ENCODE measurements at places on chromosomes 6 and 20. TPM values are rescaled to one million over a fixed set of nuclear protein-coding genes. Genes with fewer than 3 reads are reported as not detected.

PREX1 gene
- 30.7 TPM for total RNA-seq

GLP1R gene
- total RNA-seq, result not detected

GRCh38 chr6:11042025-11042749 is 1.9 kb downstream of the ELOVL2 start:
- DNase-seq, result no peak

HDGFL1 gene
- not detected for total RNA-seq

DEFB110 gene
- not detected for total RNA-seq

BPIFB4 gene
- not detected for total RNA-seq

DNA sequence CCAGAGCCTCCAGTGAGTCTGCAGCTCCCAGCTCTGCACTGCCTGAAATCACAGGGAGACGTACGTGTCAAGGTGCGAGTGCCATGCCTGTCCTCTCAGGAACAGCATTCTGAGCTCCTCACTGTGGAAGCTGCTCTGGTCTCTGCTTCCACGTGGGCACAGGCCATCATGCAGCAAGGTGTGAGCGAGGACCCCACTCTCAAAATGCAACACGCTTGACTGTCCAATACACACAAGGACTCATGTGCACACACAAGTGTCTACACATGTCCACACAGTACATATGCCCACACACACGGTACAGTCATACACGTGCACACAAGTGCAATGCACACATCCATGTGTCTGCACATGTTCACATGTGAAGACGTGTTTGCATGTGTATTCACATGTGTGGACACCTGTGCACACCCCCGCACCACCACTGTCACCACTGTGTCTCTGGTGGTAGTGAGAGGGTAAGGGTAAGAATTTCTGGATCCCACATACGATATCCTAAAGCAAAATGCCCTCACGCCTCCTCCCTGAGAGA is 260.5 kb downstream of the DLL1 start:
- no peak for DNase-seq

RRAGD gene
- 0.76 TPM for total RNA-seq

DNA sequence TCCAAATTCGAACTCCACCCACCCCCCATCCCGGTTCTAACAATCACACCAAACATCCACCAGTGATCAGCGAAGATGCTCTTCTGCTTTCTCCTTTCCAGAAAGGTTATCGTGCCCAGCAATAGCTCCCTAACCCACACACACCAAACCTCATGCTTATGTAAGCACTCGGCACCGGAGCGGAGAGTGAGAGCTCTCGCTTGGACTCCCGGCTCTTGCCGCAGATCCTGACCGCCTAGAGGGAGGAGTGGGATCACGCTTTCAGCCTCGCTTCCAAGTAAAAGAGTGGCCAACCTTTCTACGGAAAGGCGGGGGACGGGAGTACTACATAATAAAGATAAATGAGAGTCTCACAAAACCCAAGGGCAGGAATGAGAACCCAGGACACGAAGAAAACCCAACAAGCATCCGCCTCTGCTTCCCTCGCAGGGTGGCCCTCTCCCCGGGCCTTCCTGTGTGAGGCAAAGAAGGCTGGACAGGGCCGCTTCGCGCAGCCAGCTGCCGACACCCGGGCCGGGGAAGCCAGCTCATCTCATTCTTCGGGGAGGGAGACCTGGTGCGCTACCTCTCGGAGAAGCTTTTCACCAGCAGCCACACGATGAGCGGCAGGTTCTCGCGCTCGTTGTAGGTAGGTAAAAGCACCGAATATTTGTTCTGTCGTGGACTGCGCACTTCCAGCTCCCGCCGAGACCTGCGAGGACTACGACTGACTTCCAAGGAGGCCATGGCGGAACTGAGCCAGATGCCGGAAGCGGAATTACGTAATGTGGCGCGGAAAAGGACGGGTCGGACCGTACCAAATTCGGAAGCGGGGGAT is at the start of gene DPM1:
Gene DPM1 (minus strand): TSS at position 735 of the 817 bp plus-strand sequence. CDS start 9 bp downstream, at position 726.
- DNase-seq, result peak; percentile 94

TMEM74B gene
- total RNA-seq, result 0.26 TPM

- DNase-seq, result no peak
Observed at GRCh38 chr6:34281702-34282334, 33.0 kb upstream of the SMIM29 start.

GRCh38 chr6:2921520-2922115 is 18.5 kb upstream of the SERPINB9 start:
- DNase-seq, result no peak

DNA sequence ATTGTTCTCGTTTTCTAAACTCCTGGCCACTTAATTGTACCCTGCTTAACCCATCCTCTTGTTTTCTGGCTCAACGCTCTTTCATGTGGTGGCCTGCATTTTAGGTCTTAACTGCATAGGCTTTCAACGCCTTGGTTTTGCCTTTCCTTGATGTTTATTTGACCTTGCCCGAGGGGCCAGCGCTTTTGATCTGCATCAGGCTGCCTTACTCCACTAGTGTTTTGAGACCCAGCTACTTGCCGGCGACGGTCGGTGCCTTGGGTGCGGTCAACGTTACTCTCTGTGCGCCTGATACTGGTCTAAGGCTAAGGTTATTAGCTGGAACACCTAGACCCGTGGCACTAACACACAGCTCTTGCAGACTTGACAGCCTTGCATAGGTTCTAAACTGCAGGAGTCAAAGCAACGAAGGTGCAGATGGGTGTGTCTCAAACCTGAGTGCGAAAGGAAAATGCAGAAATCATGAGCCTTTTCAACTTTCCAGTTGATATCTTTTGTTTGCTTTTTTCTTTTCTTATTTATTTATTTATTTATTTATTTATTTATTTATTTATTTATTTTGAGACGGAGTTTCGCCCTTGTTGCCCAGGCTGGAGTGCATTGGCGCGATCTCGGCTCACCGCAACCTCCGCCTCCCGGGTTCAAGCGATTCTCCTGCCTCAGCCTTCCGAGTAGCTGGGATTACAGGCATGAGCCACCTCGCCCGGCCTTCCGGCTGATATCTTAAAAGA is 138.8 kb downstream of the HFE start:
- no peak for DNase-seq

DNA sequence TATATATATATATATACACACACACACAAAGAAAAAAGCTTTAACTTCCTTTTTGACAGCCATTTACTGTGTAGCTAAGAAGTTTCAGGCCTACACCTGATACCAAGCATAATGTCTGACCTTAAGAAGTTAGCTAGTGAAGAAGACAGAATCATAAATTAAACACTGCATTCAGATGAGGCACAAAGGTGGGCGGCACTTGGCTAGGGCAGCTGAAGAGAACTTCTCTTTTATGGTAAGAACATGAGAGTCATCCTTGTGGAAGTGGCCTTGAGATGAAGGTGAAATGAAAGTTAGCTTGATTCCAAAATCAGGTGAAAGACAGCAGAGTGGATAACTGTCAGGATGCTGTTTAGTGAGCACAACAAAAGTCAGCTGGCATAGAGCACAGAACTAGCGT is 46.5 kb downstream of the HTR1B start:
- no peak for DNase-seq

PAX1 gene
- not detected for total RNA-seq

ZNF133 gene
- 10.9 TPM for total RNA-seq

GRCh38 chr6:2988094-2988425 is 11.6 kb upstream of the NQO2 start:
- no peak for DNase-seq

GRCh38 chr6:31861150-31861549 is 1.5 kb downstream of the NEU1 start:
- no peak for DNase-seq

KCNQ2 gene
- total RNA-seq, result not detected

ZNF334 gene
- total RNA-seq, result 0.76 TPM

DNA sequence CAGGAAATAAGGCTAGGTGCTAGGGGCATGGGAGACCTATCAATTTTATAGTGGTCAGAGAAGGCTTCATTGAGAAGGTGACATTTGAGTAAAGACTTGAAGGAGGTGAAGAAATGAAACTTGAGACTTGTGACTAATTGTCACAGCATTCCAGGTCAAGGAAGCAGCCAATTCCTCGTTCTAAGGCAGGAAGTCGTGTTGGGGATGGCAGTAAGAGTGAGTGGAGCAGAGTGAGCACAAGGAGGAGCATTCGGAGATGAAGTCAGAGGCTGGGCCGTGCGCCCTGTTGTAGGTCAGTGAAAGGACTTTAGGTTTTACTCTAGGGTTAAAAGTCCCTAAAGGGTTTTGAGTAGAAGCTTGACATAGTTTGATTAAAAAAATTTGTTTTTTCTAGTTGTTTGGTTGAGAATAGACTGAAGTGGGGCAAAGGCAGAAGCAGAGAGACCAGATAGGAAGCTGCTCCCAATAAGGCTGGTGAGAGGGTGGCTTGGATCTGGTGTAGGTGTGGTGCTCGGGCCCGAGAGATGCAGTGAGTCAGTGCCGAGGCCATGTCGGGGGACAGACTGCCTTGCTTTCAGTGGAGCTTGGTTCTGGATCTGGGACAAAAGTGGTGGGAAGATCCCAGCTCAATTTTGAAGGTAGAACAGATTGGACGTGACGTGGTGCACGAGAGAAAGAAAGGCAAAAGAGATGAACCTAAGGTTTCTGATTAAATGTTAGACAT is 2.6 kb upstream of the RSPH3 start:
- DNase-seq, result no peak

- no peak for DNase-seq
Observed at GRCh38 chr20:49526568-49526967, 41.4 kb downstream of the PTGIS start.

GRCh38 chr20:39534846-39535245 is 572.7 kb downstream of the DHX35 start:
- DNase-seq, result no peak

DNA sequence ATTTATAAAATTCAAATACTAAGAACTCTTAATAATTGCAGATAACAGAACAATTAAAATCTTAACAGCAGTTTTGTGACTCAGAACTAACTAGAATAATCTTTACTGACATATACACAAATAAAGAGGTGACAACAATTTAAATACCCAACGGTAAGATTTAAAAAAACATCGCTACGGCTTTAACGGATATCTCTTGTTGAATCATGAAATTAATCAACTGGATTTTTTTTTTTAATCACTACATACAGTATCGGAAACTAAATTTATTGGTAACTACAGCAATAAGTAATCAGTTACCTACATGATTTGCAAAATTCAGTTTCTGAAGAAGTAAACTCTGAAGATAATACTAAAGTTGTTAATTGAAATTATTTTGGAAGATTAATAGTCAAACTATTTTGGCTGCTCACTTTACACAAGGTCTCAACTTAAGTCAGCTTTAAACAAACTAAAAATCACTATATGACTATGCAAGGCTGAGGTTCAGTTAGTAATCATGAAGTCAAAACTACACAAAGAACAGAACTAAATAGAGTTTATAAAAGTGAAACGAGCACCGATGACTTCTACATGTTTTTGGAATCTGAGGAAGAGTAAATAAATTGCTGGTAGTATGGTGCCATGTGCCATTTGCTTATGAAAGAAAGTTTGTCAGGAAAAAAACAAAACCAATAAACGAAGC is 128.8 kb downstream of the HUS1B start:
- DNase-seq, result no peak

DNA sequence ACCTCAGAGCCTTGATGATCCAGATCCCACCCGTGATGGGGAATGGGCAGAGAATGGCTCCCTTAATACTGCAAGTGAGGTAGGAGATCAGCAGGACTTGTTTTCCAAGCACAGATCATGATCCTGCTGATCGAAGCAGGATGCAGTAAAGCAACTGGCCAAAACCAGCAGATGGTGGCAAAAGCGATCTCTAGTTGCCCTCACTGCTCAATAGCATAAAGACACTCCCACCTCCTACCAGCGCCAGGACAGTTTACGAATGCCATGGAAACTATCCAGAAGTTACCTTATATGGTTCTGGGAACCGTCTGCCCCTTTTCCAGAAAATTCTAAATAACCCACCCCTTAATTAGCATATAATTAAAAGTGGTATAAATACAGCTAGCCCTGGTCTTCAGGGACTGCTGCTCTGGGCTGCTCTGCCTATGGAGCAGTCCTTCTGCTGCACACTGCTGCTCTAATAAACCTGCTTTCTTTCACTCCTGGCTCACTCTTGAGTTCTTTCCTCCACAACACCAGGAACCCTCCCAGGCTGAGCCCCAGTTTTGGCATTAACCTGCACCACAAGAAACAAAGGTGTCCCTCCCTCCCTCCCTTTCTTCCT is 415.8 kb downstream of the PREX1 start:
- DNase-seq, result no peak

DNA sequence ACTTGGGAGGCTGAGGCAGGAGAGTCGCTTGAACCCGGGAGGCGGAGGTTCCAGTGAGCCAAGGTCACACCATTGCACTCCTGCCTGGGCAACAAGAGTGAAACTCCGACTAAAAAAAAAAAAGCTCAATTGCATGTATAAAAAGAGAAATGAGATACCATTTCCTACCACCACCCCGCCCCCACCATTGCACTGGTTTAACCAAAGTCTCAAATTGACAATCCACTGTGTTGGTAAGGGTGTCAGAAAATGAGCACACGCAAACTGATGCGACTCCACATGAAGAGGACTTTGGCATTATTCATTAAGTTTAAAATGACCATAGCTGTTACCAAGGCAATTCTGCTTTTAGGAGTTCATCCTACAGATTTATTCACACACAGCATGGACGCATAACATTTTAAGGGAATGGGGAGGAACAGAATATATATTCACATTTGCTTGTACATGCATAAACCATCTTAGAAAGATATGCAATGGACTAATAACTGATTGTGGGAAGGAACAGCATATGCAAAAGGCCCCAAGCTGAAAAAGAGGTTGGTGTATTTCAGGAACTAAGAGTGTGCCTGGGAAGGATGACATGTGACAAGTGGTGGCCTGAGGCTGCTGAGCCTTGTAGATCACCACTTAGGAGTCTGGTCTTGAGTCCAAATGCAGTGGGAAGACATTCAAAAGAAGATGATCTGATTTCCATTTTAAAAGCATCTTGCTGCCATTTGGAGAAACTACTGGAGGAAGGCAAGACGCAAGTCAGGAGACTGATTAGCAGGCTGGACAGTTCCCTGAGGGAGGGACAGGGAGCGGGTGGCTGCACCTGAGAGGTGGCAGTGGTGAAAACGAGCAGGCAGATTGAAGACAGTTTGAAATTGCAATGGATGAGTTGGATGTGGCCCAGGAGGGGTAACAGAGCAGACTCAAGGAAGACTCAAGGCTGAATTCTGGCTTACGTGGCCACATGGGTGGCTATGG is 37.2 kb upstream of the PTPN1 start:
- no peak for DNase-seq

DNA sequence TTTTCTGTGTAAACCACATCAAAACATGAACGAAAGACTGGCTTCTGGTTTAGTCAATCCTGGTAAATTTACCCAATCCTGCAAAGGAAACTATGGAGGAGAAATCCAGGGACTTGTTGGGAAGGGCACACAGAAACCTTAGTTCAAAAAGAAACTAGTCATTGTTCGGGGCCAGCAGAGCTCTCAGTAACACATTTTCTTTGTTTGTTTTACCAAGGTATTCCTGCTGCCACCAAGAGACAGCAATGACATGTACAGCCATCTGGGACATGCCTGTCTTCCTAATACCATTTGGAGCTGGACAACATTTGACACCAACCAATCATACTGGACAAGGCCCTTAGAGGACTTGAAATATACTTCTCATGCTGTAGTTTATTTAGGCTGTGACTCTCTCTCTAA is 8.3 kb downstream of the OARD1 start:
- no peak for DNase-seq

- no peak for DNase-seq
Observed at GRCh38 chr6:26250698-26251044, 114.3 kb upstream of the BTN3A2 start.

All from dermis microvascular lymphatic vessel endothelial cell (primary cell).